SJCRH30 (cell line): ENCODE measurements at places on chromosomes 1 and 21. TPM values are rescaled to one million over a fixed set of nuclear protein-coding genes. Genes with fewer than 3 reads are reported as not detected.

ARMH1 gene
- total RNA-seq: not detected in 2 replicates

RAD54L gene
- 25.7 and 30.3 TPM in 2 replicates for total RNA-seq

RGL1 gene
- total RNA-seq: 0.32 and 0.35 TPM in 2 replicates

PLPPR4 gene
- total RNA-seq: 0.25 and 0.30 TPM in 2 replicates

ADGRL2 gene
- total RNA-seq: 90.3 and 98.0 TPM in 2 replicates

GRCh38 chr1:115830963-115831362, 10.0 kb downstream of the NHLH2 start:
- no peak for DNase-seq
- H3K36me3 ChIP-seq: no peaks in the 10 kb centered on the region
- no peak overlapping the region for H3K4me3 ChIP-seq
- no peak overlapping the region for H3K27ac ChIP-seq
- H3K27me3 ChIP-seq: no peaks in the 10 kb centered on the region
- peaks cover 4% of the 10 kb centered on the region; the same call in 1 of the 2 replicates for H3K4me1 ChIP-seq

DNA sequence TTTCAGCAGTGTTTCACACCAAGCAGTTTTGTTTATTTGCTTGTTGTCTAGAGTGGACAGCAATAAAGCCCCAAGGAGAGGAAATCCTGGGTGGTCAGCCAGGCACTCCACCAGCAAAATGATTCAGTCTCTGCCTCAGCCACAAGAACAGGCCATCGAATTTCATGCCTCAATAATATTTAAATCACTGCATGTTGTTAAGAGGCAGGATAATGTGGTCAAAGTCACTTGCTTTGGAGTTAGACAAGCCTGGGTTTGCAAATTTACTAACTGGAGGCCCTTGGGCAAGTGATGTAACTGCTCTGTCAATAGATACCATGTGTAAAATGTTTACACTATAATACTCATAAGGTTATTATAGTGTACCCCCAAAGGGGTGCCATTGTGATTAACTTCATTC, 349.6 kb downstream of the LMO4 start:
- no peak overlapping the region for H3K4me3 ChIP-seq
- no peaks in the 10 kb centered on the region for H3K27me3 ChIP-seq
- peaks cover 18% of the 10 kb centered on the region for H3K4me1 ChIP-seq
- H3K36me3 ChIP-seq: no peaks in the 10 kb centered on the region

DNA sequence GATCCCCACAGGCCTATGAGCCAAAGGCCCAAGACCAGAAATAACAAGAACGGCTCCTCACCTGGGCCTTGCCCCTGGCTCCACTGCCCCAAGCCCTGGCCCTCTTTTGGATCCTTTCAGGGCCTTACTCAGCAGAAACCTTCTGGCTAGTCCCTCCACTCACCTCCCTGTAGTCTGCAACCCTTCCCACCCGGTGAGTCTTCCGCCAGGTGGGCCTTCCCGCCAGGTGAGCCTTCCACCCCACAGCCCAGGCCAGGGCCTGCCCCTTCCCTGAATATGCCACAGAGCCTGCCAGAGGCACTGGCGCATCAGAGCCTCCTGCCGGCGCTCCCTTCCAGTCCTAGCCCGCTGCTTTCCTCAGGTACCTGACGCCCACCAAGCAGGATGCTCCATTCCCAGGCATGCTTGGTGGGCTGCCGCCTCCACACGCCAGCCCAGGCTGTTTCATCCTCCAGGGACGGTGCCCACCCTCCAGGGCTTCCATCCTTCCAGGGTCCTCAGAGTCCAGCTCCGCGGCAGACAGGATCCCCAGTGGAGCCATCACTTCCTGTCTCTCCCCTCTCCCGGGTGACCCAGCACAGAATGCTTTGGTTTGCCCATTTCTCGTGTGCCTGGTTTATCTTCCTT, 20.9 kb downstream of the LHX4 start:
- H3K4me1 ChIP-seq: peaks cover 45% of the 10 kb centered on the region; the same call in 1 of the 2 replicates
- no peak for DNase-seq
- no peak overlapping the region; the same call in 1 of the 2 replicates for H3K27ac ChIP-seq
- no peaks in the 10 kb centered on the region for H3K27me3 ChIP-seq
- no peaks in the 10 kb centered on the region for H3K36me3 ChIP-seq

DNA sequence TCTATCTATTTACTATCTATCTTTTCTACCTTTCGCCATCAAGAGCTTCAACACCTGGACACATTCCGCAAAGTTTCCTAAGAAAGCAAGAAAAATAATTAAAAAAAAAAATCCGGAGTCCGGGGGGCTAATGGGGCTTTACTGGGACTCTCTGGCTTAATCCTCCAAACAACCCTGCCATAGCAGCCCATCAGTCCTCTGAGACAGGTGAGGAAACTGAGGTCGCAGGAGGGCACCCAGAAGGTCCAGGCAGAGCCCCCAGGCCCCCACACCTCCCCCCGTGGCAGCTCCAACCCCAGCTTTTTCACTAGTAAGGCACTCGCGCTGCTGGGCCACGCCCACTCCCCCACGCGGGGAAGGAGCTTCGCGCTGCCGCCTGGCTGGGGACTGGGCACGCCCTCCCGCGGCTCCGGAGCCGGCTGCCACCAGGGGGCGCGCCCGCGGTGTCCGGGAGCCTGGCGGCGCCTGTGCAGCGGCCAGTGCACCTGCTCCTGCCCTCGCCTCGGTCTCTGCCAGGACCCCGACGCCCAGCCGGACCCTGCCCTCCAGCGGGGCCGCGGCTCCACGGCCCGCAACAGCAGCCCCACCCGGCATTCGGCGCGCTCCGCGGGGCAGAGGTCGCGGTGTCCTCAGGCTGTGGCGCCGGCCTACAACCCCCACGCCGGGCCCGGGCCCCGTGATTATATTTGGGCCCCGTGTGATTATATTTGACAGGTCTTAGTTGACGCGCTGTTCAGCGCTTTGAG, 54.1 kb upstream of the SAMD11 start:
- no peak overlapping the region for H3K27ac ChIP-seq
- peak; percentile 62 for DNase-seq
- no peaks in the 10 kb centered on the region for H3K4me1 ChIP-seq
- H3K27me3 ChIP-seq: no peaks in the 10 kb centered on the region; the same call in 1 of the 2 replicates
- H3K4me3 ChIP-seq: no peak overlapping the region

GRCh38 chr1:89261926-89262515, 10.6 kb downstream of the GBP5 start:
- no peaks in the 10 kb centered on the region for H3K27me3 ChIP-seq
- DNase-seq: no peak
- no peaks in the 10 kb centered on the region for H3K4me1 ChIP-seq
- H3K27ac ChIP-seq: no peak overlapping the region

DNA sequence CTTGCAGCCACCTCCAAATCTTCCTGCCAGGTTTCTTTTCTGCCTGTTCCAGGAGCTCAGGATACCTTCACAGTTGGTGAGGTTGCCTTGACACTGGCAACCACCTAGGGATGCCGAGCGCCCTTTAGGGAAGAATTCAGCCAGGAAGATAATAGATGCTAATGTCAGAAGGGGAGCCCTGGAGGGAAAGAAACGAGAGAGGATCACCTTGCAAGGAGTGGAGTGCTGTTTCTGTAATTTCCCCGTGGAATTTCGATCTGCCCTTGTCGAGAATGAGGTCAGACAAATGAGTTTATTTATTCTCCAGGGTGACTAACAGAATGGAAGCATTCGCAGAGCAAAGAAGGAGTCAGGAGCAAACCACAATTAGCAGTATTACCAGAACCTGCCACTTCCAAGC, 315.8 kb upstream of the KAZN start:
- DNase-seq: no peak
- H3K36me3 ChIP-seq: no peaks in the 10 kb centered on the region
- H3K27ac ChIP-seq: no peak overlapping the region
- no peaks in the 10 kb centered on the region for H3K27me3 ChIP-seq

GRCh38 chr1:30751830-30752650, 5.5 kb downstream of the LAPTM5 start:
- H3K4me3 ChIP-seq: no peak overlapping the region
- no peaks in the 10 kb centered on the region for H3K27me3 ChIP-seq
- H3K27ac ChIP-seq: no peak overlapping the region
- peaks cover 49% of the 10 kb centered on the region for H3K4me1 ChIP-seq
- no peaks in the 10 kb centered on the region for H3K36me3 ChIP-seq

DNA sequence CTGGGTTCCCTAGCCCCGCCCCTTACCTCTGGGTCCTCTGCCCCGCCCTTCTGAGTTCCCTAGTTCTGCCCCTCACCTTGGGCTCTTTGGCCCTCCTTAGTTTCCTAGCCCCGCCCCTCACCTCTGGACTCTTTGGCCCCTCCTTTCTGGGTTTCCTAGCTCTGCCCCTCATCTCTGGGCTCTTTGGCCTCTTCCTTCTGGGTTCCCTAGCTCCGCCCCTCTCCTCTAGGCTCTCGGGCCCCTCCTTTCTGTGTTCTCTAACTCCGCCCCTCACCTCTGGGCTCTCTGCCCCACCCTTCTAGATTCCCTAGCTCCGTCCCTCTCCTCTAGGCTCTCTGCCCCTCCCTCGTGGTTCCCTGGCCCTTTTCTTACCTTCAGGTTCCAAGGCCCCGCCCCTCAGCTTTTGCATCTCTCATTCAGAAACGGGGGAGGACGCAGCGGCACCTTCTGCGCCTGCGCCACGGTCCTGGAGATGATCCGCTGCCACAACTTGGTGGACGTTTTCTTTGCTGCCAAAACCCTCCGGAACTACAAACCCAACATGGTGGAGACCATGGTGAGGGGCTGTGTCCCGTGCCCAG, 88.5 kb downstream of the PTPRU start:
- no peaks in the 10 kb centered on the region for H3K4me1 ChIP-seq

DNA sequence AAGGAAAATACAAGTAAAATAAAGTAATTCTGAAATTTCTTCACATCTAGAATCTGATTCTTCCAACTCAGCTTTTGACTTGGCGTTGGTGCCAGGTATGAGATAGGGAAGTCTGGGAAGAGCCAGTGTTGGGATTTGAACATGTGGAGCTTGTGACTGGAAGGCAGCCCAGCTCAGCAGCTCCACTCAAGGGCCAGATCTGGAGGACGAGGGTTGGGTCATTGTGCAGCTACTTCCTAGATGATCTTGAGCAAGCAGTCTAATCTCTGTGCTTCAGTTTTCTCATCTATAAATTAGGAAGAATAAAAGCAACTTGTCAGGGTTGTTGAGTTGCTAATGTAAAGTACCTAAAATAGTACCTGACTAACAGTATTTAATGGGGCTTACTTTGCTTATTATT, 5.0 kb downstream of the ADARB1 start:
- no peaks in the 10 kb centered on the region for H3K27me3 ChIP-seq
- no peaks in the 10 kb centered on the region for H3K36me3 ChIP-seq
- H3K4me3 ChIP-seq: no peak overlapping the region
- H3K27ac ChIP-seq: no peak overlapping the region
- peaks cover 9% of the 10 kb centered on the region for H3K4me1 ChIP-seq

DNA sequence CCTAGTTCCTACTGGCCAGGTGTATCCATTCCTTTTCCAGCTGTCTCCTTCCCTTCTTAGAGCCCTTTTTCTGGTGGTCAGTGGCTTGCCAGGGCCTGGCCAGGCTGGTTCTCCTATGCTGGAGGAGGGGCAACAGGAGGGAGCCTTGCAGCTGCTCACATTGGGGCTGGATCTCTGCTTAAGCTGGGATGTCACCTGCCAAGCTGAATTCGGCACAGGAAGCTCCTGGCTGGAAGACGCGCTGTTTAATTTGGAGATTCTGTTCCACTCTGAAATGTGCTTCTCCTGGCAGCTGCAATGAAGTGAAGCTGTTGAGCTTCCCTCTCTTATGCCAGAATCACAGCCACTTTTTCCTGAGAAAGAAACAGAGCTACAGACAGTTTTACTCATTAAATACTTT, 56.0 kb upstream of the POU3F1 start:
- no peak overlapping the region for H3K27ac ChIP-seq
- no peak overlapping the region for H3K4me3 ChIP-seq
- peak; percentile 69 for DNase-seq
- peaks cover 9% of the 10 kb centered on the region; the same call in 1 of the 2 replicates for H3K4me1 ChIP-seq
- no peaks in the 10 kb centered on the region; the same call in 1 of the 2 replicates for H3K36me3 ChIP-seq
- H3K27me3 ChIP-seq: no peaks in the 10 kb centered on the region

DNA sequence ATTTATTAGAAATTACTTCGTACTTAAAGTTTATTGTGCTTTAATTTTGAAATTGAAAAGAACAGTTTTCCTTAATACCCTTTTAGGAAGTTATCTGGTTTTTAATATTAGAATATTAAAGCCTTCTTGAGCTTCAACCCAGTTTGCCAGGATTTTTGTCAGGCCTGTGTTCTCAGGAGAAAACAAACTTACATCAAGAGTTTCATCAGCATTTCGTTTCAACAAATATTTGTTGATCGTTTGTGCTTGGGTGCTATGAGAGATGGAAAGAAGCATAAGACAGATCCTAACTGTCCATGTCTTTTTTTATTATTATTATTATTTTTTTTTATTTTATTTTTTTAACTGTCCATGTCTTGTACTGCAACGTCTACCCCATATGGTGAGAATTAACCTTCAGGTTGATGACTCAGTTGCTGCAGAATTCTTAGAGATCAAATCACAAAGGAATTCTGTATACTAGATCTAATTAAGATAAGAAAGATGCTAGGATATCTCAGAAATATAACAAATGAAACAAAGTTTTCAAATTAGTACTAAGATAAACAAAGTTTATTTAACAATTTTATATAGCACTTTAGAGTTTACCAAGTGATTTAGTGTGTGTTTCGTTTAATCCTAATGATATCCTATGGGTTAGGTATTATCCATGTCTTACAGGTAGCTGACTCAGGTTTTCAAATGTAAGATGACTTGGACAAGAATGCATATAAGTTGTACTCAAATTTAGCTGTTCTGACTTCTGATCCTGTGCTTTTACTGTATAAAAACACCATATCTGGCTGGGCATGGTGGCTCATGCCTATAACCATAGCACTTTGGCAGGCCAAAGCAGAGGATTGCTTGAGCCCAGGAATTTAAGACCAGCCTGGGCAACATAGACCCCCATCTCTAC, 14.3 kb downstream of the FBXO28 start:
- no peaks in the 10 kb centered on the region for H3K4me1 ChIP-seq
- H3K27ac ChIP-seq: no peak overlapping the region
- DNase-seq: no peak
- no peak overlapping the region for H3K4me3 ChIP-seq
- H3K27me3 ChIP-seq: no peaks in the 10 kb centered on the region
